CD4-positive, alpha-beta T cell treated with Interleukin-12 subunit alpha and Interleukin-12 subunit beta, for 1 hour (primary cell): ENCODE measurements at places on chromosomes 1 and 21.

DNA sequence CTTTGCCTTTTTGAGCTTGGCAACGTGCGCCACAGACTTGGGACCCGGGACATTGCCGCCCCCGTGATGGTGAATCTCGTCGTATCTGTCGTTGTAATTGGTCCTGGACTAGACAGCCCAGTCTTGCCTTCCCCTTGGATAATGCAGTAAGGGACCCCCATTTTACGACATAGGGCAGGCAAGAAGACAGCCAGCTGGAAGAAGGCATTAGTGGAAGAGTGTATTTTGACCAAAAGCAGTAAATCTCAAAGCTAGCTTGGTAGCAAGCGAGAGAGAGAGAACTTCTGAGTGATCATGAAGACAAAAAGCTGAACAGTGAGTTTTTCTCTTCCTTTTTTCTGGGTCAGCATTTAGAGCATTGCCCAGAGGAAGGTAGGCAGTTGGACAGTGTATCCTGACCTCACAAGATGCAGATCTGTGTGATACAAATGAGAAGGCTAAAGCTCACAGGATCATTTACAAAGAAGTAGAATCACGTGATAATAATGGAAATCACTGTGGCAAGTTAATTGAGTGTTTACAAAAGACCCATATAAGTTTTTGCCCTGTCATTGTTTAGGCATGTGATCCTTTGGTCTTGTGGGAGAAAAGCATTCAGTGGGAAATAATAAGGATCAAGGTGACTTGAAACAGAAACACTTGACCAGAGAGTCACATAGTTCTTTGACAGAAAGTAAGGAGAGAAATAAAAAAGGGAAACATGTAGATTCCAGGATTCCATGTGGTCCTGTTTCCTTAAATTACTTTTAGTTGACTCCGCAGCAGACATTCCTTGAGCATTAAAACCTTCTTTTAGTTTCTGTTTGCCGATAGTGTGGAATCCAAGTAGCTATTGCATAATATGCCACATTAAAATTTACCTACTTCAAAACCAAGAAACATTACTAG, 66.3 kb downstream of the CNST start:
- DNase-seq = no peak

DNA sequence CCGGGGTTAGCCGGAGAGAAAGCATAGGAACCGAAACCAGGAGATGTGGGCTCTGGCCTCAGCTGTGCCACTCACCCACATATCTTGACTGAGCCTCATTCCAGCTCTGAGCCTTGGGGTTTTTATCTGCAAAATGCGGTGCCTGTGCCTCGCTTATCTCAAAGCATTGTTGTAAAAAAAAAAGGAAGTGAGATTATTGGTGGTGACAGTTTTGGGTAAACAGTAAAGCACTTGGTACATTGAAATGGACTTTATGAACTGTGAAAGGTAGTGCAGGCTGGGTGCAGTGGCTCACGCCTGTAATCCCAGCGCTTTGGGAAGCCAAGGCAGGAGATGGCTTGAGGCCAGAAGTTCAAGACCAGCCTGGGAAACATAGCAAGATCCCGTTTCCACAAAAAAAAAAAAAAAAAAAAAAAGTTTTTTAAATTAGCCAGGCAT, 3.8 kb downstream of the PTAFR start:
- peak; percentile 36 for DNase-seq

DNA sequence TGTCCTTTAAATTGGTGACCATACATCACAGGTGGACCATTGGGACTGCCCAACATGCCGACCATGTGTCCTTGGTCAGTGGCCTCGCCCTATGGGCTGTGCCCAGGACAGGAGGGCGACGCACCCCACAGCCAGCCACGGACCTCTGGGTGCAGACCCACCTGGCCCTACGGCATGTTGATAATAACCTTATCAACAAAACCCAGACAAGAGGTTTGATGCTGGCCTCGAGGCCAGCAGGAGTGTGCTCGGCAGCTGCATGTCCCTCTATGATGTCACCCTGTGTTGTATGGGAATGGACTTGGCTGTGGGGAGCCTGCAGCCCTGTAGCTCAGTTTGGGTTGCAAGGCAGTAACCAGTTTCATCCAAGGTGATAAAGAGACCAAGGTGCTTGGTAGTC, 32.1 kb downstream of the SLC37A1 start:
- DNase-seq = no peak

GRCh38 chr1:8629241-8630091, 188.0 kb downstream of the RERE start:
- no peak for DNase-seq

GRCh38 chr21:32306021-32306780, 7.5 kb downstream of the MRAP start:
- no peak for DNase-seq

DNA sequence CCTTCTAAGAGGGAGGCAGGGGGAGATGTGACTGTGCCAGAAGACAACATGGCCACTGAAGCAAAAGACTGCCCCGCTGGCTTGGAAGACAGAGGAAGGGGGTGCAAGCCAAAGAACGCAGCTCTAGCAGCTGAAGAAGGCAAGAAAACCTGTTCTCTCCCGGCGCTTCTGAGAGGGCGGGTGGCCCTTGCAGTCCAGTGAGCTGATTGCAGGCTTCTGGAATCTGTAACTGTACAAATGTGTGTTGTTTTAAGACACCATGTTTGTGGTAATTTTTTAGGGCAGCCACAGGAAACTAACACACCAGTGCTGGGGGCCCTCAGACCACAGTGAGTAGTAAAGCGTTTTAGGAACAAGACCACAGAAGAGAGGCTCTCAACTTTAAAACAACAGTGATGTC, 47.0 kb downstream of the CD46 start:
- peak; percentile 26 for DNase-seq

GRCh38 chr1:21773585-21773984, 9.4 kb downstream of the USP48 start:
- peak; percentile 42 for DNase-seq

DNA sequence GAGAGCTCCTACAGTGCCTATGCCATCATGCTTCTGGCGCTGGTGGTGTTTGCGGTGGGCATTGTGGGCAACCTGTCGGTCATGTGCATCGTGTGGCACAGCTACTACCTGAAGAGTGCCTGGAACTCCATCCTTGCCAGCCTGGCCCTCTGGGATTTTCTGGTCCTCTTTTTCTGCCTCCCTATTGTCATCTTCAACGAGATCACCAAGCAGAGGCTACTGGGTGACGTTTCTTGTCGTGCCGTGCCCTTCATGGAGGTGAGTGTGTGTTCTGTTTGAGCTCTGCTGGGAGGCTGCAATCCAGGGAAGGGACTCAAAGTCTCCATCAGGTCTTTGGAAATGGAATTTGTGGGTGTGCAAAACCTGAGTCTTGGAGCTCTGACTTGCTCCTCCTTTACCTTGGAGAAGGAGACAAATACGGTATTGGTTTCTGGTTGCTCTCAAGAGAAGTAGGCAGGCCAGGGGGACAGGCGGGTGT, 658 bp downstream of the GPR37L1 start:
- no peak for DNase-seq

GRCh38 chr1:113891631-113892220, 4.3 kb upstream of the BCL2L15 start:
- no peak for DNase-seq

GRCh38 chr1:25804964-25805862, 5.2 kb downstream of the SELENON start:
- no peak for DNase-seq

- DNase-seq = no peak
Observed at GRCh38 chr1:67608661-67609576, 76.1 kb upstream of the GADD45A start.

DNA sequence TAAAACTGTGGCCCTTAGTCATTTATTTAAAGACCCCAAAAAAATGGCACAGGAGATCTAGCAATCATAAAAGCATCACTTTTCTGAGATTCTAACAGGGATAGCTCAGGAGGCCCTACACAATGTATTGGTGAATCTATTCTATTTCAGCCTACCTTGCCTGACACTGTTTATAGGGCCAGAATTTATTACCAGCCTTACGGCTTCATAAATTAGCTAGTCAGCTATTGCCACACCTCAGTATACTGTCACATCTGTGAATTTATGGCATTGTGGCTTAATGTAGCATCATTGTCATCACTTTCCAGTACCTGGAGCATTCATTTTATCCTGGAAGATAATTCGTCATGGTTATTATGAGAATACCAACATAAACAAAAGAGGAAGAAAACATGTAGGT, 121.2 kb upstream of the ERG start:
- DNase-seq = no peak

DNA sequence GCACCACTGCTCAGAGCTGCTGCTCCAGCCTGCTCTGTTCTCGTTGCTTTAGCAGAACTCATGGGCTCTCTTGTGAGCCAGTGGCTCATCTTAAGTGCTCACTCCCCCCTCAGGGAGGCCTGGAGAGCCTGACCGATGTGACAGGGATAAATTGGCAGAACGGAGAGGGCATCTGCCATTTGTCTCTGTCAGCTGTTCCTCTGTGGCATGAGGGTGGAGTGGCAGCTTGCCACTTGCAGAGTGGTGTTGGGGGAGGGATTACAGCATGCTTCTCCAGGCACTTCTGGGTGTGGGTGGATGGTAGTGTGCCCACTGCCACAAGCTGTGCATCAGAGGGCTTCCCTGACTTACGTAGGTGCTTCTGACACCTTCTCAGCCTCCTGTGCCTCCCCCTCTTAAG, 229.5 kb downstream of the PAPPA2 start:
- DNase-seq = no peak

GRCh38 chr1:32876341-32877210, 5.9 kb upstream of the FNDC5 start:
- DNase-seq = peak; percentile 63

- no peak for DNase-seq
Observed at GRCh38 chr1:226584164-226584563, 35.6 kb downstream of the STUM start.

GRCh38 chr1:203544978-203545816, 51.2 kb downstream of the OPTC start:
- DNase-seq = no peak

GRCh38 chr1:171350594-171350993, 36.6 kb downstream of the FMO4 start:
- DNase-seq = no peak

DNA sequence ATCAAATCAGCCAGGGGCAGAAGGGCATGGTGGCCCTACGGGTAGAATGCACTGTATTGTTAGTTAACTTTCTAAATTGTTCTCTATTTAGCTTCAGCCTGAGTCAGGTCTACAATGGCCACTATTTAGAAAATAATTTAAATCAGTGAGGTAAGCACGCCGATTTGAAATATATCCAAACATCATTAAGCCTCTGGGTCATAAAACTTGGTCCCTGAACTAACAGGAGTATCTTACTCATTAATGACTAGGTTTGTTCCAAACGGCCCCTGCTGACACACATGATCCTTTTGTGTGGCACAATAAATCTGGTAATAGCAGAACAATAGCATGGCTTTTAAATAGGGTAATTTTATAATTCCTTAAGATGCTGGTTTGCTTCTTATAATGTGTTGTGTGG, 48.4 kb downstream of the STX6 start:
- DNase-seq = no peak

GRCh38 chr1:38941527-38942019, at the start of gene RHBDL2:
Gene RHBDL2 (minus strand): TSS chr1:38941830. CDS start chr1:38919212, 22,618 bp downstream.
- no peak for DNase-seq

- DNase-seq = no peak
Observed at GRCh38 chr1:8870616-8871538, 7.6 kb downstream of the ENO1 start.

GRCh38 chr1:214842856-214843255, 239.7 kb upstream of the KCNK2 start:
- no peak for DNase-seq
